ENCODE measurements at places on chromosomes 16 and 17.

- DNase-seq = no peak
Measured at GRCh38 chr16:84610376-84610775, 7.5 kb downstream of the COTL1 start.

GRCh38 chr17:82645516-82645915, 2.7 kb downstream of the WDR45B start:
- DNase-seq = no peak

- DNase-seq = no peak
Measured at GRCh38 chr16:85393674-85394451, 219.3 kb upstream of the GSE1 start.

- DNase-seq = no peak
Measured at GRCh38 chr17:2138318-2138717, 83.4 kb downstream of the HIC1 start.

DNA sequence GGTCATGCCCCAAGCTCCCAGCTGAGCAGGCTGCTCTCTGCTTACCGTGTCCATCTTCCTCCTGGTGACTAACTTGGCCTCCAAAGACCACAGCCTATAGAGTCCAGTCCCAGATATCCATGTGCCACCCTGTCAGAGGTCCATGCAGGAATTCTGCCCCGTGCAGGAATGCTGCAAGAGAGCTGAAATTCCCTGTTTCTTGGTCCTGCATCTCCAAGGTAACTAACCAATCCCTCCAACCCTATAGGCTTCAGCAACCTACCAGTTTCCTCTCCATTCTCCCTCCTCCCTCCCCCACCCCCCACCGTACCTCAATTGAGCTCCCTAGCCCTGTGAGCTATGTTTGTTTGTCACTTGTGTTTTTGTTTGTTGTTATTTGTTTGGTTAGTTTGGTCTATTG, 9.6 kb upstream of the MKS1 start:
- DNase-seq = no peak

DNA sequence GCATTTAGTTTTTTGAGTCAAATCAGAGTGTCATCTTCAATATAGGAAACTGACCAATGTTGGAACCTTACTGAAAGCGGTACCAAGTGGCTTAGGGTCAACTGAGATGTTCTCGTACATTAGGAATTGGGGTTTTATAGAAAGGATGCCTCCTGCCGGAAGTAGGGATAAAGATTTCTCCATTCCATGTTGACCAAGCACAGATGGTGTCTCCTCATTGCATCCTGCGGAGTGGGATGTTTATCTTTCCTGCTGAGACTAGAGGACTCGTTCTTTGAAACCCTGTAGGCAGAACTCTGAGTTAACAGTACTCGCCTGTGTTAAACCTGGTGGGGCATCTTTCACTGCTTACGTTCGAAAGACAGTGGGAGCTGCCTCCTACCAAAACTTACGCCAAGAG, 1.4 kb downstream of the SHISA6 start:
- no peak for DNase-seq

- DNase-seq = no peak
Measured at GRCh38 chr17:65131946-65132345, 5.2 kb upstream of the RGS9 start.

DNA sequence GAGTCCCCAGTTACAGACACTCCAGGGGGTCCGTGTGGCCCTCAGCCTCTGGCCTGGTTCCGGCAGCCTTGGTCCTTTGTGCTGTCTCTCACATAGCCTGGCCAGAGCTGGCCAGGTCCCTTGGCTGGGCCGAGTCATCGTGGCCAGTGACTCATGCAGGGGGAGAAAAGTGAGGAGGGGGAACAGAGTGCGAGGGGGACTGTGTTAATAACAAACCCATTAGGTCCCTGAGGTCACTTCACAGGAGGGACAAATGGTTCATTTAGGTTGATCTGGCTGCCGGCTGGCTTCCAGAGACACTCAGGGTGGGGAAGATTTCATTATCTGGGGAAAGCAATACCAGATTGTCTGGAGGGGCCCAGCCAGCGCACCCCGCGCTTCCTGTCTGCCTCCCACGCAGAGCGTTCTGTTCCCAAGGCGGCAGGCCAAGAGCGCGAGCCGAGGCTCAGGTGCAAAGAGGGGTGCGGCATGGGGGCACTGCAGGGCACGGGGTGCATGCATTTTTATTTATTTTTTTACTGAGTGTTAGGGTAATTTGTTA, 223.1 kb downstream of the SEC14L1 start:
- DNase-seq = no peak

DNA sequence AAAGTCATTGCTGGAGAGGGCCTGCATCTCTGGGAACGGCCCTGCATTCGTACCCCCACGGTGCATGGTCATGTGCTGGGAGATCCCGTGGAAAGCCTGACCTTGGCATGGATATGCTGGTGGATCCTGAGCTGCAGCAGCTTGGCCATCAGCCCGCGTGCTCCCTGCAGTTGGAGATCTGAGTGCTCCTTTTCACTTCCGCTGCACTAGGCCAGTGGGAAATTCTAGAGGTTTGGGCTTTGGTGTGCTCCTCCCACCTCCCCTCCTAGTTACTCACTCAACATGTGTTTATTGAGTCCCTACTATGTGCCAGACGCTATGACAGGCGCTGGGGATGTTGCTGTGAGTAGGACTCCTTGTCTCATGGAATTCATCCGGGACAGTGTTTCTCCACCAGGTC, 91.1 kb downstream of the RGS9 start:
- DNase-seq = no peak

GRCh38 chr17:13420418-13420826, 181.3 kb downstream of the HS3ST3A1 start:
- no peak for DNase-seq

DNA sequence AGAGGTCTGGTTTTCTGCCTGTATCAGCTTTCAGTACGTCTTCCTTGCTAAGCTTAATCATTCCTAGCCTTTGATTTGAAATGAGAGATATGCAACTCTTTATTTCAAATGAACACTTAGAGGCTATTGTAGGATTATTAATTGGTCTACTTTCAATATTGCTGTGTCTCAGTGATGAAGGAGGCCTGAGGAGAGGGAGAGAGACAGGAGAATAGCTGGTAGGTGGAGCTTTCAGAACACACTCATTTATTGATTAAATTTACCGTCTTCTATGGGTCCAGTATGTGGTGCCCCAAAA, 187.0 kb downstream of the BCAS3 start:
- DNase-seq = no peak

GRCh38 chr17:8870406-8871040, 3.0 kb upstream of the PIK3R6 start:
- DNase-seq = no peak

DNA sequence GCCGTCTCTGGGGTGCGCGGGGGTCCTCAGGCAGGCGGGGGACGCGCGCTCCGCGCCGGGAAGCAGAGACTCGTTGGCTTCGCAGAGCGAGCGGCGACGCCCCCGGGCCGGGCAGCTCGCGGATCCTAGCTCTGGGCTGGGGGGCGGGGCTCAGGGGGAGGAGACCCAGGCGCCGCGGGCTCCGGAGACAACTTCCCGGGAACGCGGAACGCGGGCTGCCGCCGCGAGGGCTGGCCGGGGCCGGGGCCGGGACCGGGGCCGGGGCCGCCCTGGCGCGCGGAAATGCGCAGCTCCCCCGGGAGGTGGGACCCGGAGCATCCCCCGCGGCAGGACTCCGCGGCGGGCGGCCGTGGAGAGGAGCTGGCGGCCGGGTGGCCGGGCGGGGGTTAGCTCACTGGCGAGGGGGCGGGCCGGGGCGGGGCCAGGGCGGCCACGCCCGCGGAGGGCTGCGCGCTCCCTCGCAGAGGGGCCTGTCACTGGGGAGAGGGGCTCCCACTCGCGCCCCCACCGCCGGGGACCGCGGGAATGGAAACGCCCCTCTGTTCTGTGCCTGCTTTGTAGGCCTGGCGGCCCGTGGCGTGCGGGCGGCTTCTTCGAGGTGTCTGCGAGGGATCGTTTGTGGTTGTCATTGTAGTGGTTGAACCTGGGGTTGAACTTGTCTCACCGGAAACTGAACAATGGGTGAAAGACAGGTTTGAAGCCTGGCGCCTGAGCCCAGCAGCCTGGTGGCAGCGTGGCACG, at the start of gene GAS7:
Gene GAS7 (minus strand): TSS at position 98 of the 741 bp plus-strand sequence.
- DNase-seq = no peak

GRCh38 chr17:46009681-46010596, 10.9 kb downstream of the STH start:
- no peak for DNase-seq

- no peak for DNase-seq
Measured at GRCh38 chr17:50188921-50189549, 12.4 kb downstream of the COL1A1 start.

DNA sequence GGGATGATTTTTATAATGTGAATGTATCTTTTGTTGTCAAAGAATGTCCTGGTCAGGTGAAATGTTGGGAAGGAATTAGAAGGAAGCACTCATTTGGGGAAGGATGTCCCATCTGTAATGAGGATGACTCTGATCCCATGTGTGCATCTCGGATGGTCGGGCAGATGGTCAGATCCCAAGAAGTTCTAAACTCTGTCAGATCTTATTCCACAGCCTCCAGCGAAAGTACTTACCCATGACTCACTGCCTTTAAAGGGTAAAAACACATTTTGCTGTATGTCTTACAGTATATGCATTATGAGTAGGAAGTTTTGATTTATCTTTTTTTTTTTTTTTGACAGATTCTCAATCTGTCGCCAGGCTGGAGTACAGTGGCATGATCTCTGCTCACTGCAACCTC, 548 bp upstream of the KRTAP4-11 start:
- no peak for DNase-seq

DNA sequence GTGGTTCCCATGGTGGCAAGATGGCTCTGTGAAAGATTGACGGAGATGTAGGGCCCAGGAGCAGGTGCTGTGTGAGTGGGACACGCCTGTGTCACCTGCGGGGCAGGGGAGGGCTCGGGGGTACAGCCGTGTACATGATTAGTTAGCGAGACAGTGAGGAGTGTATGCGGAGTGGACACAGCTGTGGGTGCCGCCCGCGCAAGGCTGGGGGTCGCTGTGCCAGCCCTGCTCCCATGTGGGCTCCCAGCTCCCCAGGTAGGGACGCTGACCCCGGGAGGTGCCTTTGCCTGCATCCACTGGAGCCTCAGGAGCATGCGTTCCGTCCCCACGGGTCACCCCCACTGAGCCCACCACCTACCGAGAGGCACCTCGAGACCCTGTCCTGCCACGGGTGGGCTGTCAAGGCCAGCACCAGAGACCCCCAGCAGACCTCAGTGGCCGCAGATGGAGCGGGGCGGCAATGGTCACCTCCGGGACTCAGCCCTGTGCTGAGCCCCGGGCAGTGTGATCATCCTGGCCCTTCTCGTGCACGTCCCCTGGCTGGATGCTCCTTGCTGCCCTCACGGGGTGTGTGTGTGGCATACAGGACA, 7.4 kb downstream of the CAPN15 start:
- DNase-seq = no peak

GRCh38 chr17:41446806-41447205, 6.0 kb upstream of the KRT38 start:
- DNase-seq = no peak

- no peak for DNase-seq
Measured at GRCh38 chr16:80711406-80711805, 93.0 kb downstream of the CDYL2 start.

GRCh38 chr16:88448461-88449266, 4.4 kb upstream of the ZFPM1 start:
- DNase-seq = no peak

DNA sequence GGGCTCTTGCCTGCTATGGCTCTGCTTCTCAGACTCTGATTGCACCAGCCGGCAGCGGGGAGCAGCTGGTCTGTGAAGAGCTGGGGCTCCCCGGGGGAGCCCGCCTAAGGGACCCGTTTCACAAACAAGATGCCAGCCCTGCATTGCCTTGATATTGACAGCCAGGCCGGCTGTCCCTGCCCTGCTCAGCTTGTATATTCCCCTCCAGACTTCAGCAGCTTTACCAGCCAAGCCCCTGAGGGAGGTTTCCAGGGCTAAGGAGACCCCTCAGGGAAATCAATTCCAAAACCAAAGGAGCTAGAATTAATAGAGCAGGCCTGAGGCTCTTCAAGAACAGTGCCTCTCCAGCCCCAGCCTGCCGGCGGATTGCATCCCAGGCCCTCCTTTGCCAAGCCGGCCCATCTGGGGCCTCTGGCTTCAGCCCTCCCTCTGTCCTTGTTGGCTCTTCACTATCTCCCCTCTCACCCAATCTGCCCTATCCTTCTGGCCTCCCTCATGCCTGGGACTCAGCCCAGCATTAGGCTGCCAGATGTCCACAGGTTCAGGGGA, 5.7 kb downstream of the CALB2 start:
- no peak for DNase-seq

GRCh38 chr17:7579834-7580603, 581 bp downstream of the CD68 start:
- DNase-seq = no peak

DNA sequence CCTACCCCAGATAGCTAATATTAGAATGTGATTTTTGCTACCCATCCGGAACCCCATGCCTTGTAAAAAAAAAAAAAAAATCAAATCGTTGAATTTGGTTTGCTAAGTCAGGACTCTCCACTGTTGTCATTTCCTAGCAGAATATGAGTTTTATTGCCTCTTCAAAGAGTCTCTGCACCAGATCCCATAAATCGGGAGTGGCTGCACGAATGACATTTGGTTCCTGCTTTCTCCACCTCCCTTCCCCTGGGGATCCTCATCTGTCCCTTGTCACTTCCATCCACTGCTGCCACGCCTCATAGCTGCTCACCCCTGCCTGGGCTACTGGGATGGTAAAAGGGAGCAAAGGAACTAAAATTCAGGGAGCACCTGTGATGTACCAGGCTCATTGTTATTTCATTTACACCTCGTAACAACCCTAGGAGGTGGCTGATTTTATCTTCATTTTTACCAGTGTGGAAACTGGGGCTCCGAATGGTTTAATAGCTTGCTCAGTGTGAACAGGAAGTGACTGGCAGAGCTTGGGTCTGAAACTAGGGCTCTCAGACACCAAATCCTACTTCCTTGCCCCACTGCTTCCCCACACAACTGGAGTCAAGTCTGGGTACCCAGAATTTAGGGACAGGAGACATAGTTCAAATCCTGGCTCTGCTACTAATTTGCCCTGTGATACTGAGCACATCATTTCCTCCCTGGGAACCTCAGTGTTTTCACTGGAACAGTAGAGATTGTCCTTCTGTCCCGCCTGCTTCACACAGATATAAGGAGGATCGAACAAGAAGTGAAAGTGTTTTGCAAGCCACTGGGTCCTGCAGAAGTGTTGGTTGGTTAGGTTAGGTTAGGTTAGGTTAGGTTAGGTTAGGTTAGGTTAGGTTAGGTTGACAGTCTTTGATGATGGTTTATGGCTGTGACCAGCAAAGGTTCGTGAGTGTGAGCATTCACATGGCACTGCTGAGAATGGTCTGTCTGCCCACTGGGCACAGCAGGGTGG, 585 bp upstream of the KRT36 start:
- peak; percentile 5 for DNase-seq

All from NCI-H187 (cell line).